CD4-positive, alpha-beta T cell treated with Interferon alpha-2 for 1 hour (primary cell): ENCODE measurements at places on chromosomes 11 and 22.

DNA sequence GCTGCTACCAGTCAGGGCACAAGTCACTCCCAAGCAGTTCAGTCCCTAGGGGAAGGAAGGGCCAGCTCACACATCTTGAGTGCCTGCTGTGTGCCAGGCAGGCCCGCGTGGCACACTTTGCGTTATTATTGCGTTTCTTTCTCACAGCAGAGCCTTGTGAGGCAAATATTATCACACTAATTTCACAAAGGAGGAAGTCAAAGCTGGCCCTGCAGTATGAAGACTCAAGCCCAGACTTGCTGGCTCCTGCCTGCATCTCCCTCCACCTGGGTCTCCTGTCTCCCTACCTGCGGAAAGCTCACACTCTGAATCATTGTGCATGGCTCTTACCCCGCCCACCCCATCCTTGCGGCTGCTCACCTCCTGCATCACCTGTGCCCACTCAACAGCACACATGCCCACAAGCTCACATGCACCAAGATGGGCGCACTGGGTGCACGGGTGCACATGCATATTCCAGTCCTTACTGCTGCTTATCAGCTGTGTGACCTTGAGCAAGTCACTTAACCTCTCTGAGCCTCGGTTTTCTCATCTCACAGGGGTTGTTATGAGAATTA lies 31.7 kb upstream of the P2RY2 start:
- DNase-seq: no peak

DNA sequence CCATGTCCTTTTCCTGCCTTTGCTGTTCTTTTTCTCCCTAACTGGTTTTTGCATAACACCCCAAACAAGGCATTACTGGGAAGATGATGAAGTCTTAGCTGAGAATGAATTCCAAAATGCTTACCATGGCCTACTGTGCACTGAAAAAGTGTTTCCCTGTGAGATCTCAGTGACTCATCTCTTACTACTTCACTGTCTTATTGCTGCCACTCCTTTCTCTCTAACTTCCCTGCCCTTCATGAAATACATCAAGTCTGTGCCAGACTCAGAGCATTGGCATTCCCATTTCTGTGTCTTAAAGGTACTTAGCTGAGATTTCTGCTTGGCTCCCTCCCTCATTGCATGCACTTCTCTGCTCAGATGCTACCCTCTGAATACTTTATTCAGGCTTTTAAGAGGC lies 49.1 kb upstream of the MUC15 start:
- no peak for DNase-seq

DNA sequence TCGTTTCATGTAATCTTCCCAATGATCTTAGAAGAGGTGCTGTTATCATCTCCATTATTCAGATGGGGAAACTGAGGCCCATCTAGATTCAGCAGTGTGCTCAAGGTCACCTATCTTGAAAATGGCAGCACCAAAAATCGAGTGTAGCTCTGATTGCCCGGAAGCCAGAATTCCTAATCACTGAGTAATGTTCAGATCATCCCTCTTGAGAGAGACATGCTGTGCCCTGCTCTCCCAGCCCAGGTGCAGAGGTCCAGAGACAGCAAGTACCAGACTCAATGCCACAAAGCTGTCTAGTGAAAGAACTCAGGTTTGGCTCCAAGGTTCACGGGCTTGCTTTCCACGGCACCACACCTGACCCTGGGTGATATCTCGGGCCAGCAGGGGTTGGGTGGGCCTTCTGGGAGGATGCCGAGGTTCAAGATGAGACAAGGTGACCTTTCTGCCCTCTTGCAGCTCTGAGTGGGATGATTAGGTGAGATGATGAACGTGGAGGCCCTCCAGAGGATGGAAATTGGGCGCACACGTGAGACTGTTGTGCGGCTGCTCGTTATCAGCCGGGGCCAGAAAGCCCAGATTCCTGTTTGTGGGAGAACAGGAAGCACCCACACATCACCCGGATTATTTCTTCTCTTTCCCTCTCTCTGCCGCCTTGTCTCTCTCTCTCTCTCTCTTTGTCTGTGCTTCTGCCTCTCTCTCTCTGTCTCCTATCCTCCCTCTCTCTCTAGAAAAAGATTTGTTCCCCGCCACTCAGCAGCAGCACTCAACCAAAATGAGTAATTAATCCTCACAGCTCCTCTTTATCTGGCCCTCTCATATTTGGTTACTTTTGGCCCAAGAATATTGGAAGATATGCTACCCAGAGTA lies 19.0 kb upstream of the RASD2 start:
- DNase-seq: no peak

DNA sequence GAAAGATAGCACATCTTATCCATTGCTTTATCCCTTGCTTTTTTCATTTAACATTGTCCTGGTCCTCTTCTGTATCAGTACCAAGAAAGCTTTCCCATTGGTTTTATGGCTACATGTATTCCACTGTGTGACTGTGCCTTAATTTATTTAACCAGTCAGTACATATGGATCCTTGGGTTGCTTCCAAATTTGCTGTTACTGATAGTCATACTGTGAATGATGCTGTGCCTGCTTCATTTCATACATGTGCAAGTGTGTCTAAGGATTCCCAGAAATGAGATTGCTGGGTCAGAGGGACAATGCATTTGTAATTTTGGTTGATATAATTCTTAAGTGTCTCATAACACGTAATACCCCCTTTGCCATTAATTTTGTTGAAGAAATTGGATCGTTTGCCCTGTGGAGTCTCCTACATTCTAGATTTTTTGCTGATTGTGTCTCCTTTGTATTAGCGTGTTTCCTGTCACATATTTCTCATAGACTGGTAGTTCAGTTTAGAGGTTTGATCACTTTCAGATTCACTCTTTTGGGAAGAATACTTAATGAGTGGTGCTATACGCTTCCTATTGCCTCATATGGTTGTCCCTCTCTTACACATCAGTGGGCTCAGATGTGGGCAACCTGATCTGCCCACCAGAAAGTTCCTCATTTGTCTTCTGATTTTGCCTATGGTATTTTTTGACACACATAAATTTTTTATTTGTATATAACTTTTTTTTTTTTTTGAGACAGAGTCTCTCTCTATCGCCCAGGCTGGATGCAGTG lies 35.3 kb downstream of the MYBPC3 start:
- no peak for DNase-seq

GRCh38 chr11:34575261-34575660 lies 45.6 kb upstream of the EHF start:
- no peak for DNase-seq

GRCh38 chr11:22193348-22194051 lies 615 bp downstream of the ANO5 start:
- no peak for DNase-seq

DNA sequence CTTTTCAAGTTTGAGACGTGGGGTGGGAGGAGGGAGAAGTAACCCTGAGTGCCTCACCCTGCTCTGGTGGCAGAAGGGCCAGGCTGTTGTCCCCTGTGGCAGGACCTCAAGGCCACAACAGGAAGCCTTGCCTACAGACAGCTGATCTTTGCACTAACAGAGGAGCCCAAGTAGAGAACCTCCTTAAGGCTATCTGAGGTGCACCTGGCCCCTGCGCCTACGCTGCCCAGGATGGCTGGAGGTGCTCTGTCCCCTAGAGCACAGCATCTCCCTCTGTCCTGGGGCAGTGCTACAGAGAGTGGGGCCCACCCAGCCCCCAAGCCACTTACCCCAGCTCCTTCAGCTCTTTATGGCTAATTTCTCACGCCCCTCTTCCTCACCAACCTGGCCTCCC lies 27.0 kb downstream of the MYO7A start:
- no peak for DNase-seq

DNA sequence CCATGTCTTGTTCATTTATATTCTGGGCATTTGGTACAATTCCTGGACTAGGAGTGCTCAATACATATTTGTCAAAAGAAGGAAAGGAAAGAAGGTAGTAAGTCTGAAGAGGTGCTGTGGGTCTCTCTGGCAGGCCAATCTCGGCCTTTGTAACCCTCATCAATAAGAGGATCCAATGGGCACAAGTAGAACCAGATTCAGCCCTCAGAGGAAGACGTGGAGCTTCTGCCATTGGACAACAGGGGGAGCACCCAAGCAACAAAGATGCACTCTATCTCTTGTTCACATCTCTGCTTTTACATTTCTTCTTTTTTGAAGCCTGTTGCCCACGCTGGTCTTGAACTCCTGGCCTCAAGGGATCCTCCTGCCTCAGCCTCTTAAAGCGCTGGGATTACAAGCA lies 2.2 kb upstream of the VPS11 start:
- peak; percentile 54 for DNase-seq

GRCh38 chr22:20159076-20159475 lies 8.2 kb upstream of the CCDC188 start:
- no peak for DNase-seq

GRCh38 chr22:41833369-41834004 lies 582 bp downstream of the SREBF2 start:
- peak; percentile 55 for DNase-seq

- DNase-seq: no peak
Measured at GRCh38 chr11:26950260-26950719, 43.6 kb upstream of the FIBIN start.

- DNase-seq: no peak
Measured at GRCh38 chr11:122646549-122647340, 8.8 kb upstream of the UBASH3B start.

- peak; percentile 23 for DNase-seq
Measured at GRCh38 chr11:62033191-62034035, 66.0 kb upstream of the FTH1 start.

DNA sequence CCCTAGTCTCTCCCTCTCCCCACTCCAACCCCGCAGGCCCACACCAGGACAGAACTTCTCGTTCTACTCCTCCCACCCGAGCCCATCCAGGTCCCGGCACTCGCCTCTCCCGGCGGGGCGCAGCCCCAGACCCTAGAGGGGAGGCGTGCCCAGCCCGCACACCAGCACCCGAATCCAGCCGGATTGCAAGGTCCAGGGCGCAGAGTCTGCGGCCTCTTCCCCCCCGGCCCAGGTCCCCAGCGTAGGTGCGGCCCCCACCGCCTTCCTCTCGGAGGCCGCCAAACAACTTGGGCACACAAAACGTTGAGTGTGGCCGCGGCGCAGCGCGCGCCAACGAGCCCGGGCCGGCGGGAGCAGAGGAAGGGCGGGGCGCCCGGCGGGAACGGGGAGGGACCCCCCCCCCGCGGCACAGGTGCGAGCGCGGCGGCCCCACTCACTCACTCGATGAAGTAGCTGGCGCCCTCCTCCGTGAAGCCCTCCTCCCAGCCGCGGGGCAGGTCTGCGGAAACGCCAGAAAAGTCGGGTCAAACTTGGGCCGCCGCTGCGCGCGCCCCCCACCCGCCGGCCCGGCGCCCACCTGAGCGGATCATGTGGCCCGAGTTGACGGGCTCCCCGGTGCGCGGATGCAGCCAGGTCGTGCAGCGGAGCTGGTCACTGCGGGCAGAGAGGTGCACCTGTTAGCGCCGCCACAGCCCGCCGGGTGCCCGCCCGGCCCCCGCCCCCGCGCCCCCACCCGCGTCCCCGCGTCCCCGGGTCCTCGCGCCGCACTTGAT lies 480 bp downstream of the PLEKHA7 start:
- peak; percentile 32 for DNase-seq
